Hepatocyte (in vitro differentiated cells): ENCODE measurements at places on chromosomes 1 and 21. TPM values are rescaled to one million over a fixed set of nuclear protein-coding genes. Genes with fewer than 3 reads are reported as not detected.

FCRL6 gene
- total RNA-seq, result not detected in 2 replicates

TBCE gene
- 17.4 and 21.5 TPM in 2 replicates for total RNA-seq

- peak; percentile 68 for DNase-seq
Observed at GRCh38 chr1:12556368-12556930, 61.6 kb downstream of the DHRS3 start.

- DNase-seq, result peak; percentile 80
Observed at GRCh38 chr1:234600418-234601281, 9.3 kb downstream of the IRF2BP2 start.

DNA sequence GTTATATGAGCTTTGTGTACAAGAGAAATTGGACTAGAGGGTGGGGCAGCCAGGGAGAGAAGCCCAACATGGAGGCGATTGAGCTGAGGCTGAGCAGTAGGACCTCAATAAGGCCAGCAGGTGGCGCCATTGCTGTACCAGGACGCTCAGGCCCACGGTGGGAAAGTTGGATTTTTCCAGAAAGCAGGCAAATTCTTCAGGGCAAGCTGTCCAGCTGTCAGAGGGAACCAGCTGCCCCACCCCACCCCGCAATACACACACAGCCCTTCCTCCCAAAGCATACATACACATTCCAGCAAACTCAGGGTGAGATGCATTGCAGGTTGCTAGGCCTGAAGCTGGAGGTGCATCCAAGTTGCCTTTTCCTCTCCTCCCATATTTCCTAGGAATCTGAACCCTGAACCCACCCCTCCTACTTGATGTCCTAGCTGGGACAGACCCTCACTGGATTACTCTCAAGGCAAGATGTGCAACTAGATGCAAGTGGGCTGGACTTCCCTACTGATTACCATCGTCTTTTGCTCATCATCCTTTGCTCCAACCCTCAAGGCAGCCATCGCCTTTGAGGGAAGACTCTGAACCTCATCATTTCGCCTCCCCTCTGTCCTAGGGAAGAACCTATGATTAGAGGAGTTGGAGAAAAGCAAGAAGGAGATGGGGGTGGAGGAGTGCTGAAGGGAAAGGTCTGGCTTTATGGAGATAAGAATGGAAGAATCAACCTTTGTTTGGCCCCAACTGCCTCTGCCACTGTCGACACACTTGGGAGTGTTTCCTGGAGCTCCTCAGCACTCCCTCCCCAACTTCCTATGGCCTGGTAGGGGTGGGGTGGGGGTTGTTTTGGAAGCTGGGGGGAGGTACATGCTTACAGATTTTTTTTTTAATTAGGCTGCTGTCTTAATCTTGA is 25.5 kb downstream of the CD34 start:
- peak; percentile 92 for DNase-seq

GRCh38 chr1:231497629-231498152 is 30.8 kb upstream of the TSNAX start:
- DNase-seq, result no peak

GRCh38 chr1:192453360-192453992 is 122.1 kb upstream of the RGS1 start:
- no peak for DNase-seq

- DNase-seq, result no peak
Observed at GRCh38 chr1:209736490-209737117, 19.2 kb upstream of the TRAF3IP3 start.

DNA sequence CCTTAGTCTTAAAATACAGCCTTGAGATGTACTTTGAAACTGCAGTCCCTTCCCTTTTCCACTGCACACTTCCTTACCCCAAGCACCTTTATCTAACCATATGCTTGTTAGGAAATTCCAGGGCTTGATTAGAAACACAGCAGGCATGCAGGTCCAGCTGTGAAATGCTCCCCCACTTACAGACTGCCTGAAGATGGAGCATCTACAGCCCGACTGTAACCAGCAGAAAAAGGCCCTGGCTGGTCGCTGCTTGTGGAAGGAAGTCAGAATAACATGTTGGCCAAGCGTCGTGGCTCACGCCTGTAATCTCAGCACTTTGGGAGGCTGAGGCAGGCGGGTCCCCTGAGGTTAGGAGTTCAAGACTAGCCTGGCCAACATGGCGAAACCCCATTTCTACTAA is 37.2 kb downstream of the VN1R5 start:
- no peak for DNase-seq

DNA sequence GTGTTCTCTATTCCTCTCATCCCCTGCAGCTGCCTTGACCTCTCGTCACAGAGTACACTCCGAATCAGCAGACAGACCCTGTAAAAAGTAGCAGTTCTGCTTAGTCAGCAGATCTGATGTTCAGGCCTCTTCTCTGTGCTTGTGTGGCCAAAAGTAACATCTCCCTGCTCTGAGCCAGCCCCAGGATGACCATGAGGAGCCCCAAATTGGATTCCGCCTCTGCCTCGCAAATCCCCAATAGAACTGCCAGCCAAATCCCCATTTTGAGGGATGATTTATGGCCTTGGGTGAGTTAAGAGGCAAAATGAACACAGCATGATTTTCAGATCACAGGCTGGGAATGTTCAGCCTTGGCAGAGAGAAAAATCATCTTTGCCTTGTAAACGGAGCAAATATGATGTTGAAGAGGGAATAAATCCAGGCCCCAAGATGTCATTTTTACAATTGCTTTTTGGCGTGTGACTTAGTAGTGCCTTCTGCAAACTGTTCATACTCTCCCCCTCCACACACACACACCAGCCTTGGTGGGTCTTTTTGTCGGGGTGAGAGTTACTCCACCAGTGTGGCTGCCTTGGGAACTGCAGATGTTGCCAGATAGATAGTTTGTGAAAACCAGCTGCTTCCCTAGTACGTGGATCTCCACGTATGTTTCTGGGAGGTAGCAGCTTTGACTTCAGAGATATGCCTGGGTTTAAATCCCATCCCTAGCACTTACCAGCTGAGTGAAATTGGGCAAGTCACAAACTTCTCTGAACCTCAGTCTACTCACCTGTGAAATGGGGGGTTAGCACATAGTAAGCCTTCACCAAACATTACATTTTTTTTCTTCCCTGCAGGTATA is 77.8 kb downstream of the MAN1C1 start:
- peak; percentile 63 for DNase-seq

DNA sequence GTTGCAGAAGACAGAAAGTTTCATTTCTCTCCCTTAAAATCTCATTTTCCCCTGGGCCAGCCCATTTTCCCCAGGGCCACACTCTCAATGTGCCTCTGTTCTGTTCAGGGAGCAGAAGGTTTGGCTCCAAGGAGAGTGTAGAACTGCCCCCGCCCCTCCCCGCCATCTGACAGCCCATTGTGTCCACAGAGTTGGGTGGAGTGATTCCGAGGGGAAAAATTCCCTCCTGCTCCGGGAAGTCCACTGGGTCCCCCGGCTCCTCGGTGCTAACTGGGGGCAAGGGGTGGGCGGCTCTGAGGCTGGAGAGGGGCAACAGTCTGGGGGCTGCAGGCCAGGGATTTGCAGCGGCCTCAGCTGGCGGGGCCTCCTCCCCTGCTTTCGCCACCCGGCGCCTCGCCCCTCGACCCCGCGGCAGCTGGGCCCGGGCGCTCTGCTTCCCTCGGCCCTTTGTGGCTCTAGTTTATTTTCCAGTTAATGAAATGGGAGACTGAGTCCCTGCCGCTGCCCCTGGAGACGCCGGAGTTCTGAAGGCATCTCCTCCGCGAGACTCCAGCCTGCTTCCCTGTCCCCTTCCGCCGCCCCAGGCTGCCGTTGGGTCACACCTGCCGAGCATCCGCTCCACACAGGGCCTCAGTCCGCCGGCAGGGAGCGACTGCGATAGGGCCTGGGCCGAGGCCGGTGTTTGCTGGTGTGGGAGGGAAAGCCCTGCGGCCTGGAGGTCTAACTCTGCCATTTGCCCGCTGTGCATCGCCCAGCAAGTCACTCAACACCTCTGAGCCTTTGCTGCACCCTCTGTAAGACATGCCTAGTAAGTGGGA is 14.7 kb upstream of the KIRREL1 start:
- DNase-seq, result no peak

DNA sequence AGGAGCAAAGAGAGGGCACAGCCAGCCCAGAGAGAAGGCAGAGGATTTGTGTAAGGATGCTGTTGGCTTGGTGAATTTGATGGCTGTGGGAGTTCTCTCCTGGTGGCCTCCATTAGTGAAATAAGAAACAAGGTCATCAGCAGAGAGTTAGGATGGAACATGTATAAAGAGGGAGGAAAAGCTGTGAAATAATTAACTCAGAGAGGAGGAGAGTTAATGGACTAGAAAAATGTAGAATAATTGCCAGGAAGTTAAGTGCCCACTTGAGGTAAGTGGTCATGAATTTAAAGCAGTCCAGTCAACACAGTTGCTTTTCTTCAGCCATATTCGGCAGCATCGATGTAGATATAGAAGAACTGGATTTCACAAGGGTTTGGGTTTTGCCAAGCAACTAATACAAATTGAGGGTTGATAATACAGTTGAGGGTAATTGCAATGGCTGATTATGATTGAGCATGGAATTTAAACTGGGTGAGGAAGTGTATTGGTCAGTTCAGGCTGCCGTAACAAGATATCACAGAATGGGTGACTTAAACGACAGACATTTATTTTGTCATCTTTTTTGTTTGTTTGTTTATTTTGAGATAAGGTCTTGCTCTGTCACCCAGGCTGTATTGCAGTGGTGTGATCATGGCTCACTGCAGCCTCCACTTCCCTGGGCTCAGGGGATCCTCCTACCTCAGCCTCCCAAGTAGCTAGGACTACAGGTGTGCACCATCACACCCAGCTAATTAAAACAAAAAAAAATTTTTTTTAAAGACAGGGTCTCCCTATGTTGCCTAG is 31.7 kb upstream of the KLF17 start:
- no peak for DNase-seq

DNA sequence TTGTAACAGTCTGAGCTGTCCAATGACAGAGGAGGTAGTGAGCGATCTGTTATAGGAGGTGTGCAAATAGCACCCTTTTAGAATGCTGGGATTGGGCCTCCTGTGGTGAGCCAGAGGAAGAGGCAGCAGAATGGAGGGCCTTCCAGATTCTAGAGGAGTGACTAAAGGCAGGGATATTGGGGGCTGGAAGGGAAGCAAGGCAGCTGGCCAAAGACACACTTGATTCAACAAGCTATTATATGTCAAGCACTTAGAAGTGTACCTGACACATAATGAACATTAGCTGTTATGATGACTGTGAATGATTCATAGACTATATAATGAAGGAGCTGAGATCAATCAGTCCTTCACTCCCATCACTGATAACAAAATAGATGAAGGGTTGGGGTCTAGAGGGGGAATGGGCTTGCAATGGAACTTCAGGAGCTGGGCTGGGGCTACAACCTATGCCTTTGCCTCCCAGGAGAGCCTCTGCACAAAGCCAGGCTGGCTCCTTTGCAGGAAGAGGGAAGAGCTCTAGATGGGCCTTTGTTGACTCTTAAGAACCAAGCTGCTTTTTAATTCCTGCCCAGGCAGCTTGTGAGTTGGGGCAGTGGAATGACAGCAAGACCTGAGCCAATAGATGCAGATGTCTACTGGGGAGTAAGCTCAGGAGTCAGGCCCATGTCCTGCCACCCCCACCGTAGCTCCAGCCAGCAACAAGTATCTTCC is 2.3 kb upstream of the MKNK1 start:
- DNase-seq, result no peak

GRCh38 chr1:24319312-24319863 is at the start of gene GRHL3:
Gene GRHL3 (plus strand): TSS chr1:24319357. CDS start chr1:24319552, 195 bp downstream.
- DNase-seq, result peak; percentile 76

GRCh38 chr1:228898582-228898992 is 163.3 kb downstream of the RHOU start:
- DNase-seq, result peak; percentile 34

- DNase-seq, result peak; percentile 48
Observed at GRCh38 chr1:24970399-24970753, 40.3 kb upstream of the RUNX3 start.

C1orf174 gene
- total RNA-seq, result 20.7 and 26.7 TPM in 2 replicates

CD1D gene
- total RNA-seq, result 3.9 and 4.7 TPM in 2 replicates

DNA sequence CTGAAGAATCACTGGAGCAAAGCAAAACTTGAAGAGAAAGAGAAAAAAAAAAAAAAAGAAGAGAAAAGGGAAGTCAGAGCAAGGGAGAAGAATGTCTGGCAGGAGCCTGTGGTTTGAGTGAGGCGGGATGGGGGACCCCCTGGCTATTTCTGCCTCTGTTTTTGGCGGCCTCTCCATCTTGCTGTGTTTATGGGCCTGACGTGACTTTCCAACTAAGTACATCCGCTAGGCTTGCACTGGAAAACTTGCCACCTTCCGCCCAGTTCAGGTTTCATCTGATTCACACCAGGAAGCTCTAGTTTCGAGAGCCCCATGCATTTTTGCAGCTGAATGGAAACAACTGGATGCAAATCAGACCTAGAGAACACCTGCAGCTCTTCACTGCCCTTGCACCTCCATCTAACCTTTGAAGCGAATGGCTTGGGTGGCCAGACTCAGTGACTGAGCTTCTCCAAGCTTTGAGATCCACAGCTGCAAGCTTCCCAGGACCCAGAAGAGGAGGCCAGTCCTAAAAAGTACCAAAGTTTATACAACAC is 28.0 kb downstream of the TBX15 start:
- DNase-seq, result peak; percentile 53

DNA sequence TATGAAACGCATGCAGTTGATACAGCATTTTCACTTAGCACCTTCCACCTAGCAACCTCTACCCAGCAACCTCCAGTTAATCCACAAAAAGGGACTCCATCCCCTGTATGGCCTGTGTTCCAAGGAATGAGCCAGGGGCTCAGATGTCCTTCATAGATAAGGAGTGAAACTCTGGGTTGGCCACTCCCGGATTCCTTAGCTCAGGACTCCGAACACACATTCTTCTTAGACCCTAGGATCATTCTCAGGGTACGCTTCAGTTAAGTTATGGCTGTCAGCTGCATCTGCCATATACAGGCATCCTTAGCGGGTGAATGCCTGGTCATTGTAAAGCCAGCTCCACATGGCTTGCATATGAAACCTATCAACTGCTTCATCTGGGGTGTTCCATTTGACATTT is 15.9 kb upstream of the IFI6 start:
- no peak for DNase-seq

GRCh38 chr1:183652107-183652506 is 1.0 kb downstream of the APOBEC4 start:
- DNase-seq, result no peak

DNA sequence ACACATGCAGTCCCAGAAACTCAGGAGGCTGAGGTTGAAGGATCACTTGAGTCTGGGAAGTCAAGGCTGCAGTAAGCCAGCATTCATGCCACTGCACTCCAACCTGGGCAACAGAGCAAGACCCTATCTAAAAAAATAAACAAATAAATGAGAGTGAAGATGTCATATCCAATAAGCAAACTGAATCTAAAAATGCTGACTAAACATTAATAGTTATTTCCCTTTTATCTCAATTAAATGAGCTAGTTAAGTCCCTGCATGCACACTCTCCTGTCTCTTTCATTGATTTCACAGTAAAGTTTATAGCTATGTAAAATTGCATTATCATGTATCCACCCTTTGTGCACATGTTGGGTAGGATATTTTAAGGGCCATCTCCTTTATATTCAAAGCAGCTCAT is 81.1 kb upstream of the L1TD1 start:
- no peak for DNase-seq
